Activated naive CD4-positive, alpha-beta T cell treated with anti-CD3 and anti-CD28 coated beads for 36 hours (primary cell): ENCODE measurements at places on chromosomes 11 and 22. TPM values are rescaled to one million over a fixed set of nuclear protein-coding genes. Genes with fewer than 3 reads are reported as not detected.
A peak's percentile ranks its signal among the peaks of the same experiment; 100 is the strongest.

DNA sequence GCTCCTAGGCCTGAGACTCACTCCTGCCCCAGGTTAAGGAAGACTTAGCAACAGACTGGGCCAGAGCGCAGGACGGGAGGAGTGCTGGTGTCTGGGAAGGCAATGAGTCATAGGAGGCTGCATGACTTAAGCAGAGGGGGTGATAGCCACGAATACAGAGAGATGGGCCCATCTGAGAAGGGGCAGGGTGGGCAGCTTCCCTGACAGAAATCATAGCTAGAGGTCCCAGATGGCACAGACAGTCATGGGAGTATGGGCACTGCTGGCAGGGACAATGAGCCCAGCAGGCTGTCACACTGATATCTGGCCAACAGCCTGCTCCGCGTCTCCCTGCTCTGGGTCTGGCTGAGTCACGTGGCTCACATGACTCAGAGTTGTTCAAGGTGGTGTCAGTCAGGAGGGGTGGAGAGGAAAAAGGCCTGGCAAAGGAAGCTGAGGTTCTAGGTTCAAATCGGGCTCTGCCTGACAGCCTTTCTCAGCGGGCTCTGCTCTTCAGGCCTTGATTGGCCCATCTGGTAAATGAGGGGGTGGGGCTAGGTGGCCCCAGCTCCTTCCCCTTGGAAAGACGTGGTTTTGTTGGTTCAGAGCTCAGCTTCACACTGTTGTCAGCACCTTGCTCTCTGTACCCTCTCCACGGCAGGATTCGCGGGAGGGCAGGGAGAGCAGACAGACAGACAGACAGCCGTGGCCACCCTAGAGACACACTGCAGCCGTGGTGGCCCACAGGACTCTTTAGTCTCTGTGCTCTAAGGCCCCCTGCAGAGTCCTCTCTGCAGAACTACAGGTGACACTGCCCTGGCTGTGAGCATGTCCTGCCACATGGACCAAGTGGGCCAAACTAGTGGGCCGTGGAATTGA lies 47.8 kb downstream of the DBX1 start:
- peak; percentile 25 for DNase-seq

- DNase-seq = no peak
Measured at GRCh38 chr22:38949889-38950405, 7.5 kb upstream of the APOBEC3A start.

DNA sequence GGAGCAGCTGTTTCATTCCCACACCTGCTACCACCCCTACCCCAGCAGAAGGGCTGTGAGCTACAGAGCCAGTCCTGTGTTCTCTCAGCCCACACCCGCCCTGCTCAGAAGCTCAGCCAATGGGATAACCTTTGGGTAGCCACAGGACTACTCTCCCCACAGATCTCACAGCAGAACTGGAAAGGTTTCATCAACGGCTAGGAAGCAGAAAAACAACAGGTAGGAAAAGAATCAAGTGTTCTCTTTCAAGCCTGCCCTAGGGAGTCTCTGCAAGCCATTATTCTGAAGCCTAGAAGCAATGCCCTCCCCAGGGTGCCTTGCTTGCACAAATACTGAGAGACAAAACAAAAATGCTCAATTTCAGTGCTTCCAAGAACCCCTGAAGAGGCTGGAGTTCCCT lies 77.2 kb downstream of the TMPRSS5 start:
- no peak for DNase-seq

- no peak for DNase-seq
Measured at GRCh38 chr11:78453140-78453935, 35.7 kb upstream of the GAB2 start.

GRM5 gene
- not detected for total RNA-seq
